ENCODE measurements at places on chromosomes 4 and X.

GRCh38 chr4:148795156-148795864 is 353.1 kb upstream of the NR3C2 start:
- DNase-seq = peak; percentile 8

- no peak for DNase-seq
Measured at GRCh38 chrX:17174671-17175070, 200.3 kb upstream of the NHS start.

GRCh38 chr4:159281771-159282170 is 178.9 kb downstream of the RAPGEF2 start:
- no peak for DNase-seq

DNA sequence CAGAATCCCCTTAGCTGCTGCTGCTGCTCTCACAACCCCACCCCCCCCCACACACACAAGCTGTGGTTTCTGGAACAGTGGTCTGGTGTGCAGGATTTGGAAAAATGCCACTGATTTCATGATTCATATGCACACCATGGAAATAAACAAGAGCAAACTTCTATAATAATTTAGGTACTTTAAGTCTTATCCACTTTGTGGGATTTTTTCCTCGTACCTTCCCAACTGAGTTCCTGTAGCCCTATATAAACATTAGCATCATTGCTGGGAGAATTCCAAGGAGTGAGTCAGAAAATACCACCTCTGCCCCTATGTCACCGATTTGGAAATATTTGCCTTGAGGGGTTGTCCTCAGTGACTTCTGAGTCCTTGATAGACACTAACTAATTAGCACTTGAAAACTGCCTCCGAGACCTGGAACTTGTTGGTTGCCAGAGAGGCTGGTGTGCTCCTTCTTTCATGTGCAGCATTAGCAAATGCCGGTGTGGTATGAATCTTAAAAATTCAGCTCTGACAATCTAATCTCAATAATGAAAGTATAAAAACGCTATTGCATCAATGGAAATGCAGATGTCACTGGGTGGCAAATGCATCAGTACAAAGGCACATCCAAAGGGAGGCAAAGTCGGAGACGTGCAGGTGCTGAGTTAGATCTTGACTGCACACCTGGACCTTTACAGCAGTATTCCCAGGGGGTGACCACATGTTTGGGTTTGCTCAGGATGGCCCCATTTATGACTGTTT is 61.8 kb downstream of the CPE start:
- DNase-seq = peak; percentile 29

GRCh38 chr4:144648042-144648441 is 2.1 kb downstream of the HHIP start:
- DNase-seq = no peak

- DNase-seq = no peak
Measured at GRCh38 chr4:2245057-2245786, 3.3 kb upstream of the HAUS3 start.

DNA sequence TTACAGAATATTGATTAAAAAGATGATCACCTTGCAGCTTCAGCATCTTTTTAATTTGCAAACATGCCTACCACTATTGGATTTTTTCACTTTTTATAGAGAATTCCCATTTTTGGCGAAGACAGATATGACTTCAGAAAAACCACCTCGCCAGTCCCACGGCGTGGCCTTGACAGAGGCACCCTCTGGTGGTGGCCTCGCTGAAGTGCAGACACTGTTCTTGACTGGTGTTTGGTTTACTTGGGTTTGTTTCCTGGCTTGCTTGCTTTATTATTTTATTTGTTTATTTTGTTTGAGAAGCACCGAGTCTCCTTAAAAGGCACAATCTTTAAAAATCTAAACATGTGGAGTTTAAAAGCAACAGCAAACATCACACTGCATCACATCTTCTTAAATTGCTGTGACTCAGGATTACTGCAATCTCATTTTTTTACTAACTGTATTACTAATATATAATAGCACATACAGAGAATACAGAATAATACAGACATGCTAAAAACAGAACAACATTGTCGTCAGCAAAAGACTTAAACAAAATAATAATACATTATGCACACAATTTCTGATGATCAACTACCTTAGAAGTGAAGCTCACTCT is 13.1 kb upstream of the AMTN start:
- peak; percentile 24 for DNase-seq

DNA sequence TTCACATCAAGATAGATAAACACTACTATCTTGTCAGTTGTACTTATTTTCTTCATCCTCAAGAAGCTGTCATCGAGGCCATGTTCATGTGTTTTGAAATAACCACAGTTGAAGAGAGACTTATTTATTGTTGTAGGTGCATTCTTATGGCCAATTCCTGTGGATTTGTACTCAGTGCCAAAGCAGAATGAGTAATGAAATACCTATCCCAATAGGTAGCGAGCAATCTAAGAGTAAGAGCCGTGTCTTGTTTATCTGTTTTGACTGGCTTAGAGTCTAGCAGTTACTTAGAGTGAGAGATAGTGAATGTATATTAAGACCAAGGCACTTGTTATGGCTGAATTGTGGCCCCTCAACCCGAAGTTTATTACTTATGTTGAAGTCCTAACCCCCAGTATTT is 631.0 kb upstream of the SPANXN1 start:
- DNase-seq = no peak

DNA sequence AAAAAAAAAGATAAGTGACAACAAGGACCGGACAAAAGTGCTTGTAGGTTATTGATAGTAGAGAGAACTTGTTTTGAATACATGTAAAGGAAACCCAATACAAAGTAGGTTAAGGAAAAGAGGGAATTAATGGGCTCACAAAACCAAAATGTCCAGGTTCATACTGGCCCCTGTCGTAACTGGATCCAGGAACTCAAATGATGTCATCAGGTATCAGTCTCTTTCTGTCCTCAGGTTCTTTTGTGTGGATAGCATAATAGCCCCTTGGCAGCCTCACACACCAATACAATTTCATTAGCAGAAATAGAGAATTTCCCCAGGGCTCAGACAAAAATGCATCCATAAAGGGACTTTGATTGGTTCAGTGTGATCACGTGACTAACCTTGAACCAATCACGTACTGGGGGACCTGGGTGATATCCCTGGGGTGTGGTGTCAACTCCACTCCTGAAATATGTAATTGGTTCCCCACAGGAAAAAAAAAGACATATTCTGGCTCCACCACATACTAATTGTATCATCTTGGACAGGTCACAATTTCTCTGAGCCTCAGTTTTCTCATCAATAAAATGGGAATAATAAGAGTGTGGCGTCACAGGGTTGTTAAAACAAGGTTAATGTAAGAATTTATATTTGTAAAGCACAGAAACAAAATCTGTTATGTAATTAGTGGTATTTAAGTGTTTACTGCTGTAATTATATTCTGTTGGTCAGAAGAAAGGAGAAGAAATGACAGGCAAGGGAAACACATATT is 174.8 kb downstream of the PDGFRA start:
- no peak for DNase-seq

DNA sequence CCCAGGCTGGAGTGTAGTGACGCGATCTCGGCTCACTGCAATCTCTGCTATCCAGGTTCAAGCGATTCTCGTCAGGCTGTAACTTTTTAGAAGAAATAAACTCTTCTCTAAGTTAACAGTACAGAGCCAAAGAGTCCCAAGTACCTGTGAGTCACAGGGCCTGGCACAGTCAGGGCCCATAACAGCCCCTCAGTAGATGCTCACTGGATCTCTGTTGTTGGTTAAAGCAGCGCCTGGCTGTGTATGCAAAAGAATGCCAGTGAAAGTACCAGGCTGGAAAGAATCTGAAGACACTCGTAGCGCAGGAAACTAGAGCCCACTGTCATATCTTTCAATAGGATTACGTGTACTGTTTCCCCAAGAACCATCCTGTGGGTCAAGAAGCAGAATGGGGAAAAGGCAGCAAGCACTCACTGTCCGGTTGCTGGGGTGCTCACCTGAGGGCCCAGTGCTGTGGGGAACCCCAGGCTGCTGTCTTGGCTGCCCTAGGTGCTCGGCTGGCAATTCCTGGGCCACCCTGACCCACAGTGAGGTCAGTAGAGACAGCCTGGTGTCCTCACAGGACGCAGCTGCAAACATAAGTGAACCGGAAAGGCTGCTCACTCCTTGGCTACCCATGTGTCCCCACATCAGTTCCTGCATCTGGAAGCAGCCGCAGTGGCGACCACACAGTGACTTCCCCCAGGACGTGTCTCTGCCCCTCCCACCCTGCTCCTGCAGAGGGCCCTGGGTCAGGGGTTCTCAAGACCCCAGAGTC is 3.1 kb upstream of the SLBP start:
- no peak for DNase-seq

GRCh38 chr4:26905172-26905571 is 44.5 kb downstream of the STIM2 start:
- no peak for DNase-seq

- no peak for DNase-seq
Measured at GRCh38 chr4:169420291-169420690, 149.5 kb upstream of the SH3RF1 start.

DNA sequence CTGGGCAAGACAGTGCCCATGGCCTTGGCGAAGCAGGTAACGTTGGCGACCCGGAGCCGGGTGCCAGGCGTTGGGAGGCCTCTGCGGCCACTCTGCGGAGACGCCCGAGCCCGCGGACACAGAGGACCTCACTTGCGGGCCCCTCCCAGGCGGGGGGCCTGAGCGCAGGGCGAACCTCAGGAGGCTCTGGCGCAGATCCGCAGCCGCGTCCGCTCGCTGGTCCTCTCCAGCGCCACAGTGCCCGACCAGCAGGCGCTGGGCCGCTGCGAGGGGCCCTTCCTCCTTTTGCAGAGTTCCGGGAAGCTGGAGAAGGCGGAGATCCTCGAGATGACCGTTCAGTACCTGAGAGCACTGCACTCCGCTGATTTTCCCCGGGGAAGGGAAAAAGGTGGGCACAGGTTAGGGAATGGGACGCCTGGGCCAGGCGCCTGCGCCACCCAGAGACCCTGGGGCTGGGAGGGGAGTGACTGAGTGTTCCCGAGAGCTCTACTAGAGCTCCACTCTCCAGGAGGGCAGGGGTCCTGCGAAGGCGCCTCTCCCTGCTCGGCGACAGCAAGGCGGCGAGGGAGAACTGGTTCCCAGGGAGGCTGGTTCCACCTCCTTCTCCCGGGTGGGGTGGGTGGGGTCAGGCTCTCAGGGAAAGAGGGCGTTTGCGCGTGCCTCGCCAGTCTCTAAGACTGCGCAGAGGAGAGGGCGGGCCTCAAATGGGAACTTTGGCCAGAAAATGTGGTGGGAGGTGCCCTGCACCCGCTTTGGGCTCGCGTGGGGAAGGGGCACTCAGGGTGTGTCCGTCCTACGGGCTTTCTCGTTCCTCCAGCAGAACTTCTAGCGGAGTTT is 1.4 kb downstream of the HELT start:
- no peak for DNase-seq

GRCh38 chrX:155086961-155087735 is 15.8 kb downstream of the BRCC3 start:
- DNase-seq = no peak

DNA sequence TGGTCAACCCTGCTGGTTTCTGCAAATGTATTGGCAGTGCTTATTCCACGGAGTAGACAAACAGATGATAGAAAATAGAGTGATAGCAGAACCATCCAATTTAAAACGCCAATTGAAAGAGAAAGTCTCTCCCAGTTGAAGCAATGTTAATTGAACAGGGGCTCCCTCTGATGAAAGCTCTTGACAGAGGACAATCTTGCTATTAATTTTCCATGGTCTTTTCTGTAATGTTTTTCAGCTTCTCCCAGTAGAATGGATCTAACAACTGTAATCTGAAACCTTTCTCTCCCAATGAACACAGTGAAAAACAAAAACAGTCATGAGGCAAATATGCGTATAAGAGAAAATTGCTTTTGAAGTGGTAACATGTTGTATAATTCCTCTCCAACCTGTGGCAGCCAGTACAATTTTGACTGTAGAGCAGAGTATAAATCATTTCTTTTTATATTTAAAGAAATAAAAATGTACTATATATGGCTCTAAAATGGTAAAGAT is 225.1 kb upstream of the GALNTL6 start:
- no peak for DNase-seq

DNA sequence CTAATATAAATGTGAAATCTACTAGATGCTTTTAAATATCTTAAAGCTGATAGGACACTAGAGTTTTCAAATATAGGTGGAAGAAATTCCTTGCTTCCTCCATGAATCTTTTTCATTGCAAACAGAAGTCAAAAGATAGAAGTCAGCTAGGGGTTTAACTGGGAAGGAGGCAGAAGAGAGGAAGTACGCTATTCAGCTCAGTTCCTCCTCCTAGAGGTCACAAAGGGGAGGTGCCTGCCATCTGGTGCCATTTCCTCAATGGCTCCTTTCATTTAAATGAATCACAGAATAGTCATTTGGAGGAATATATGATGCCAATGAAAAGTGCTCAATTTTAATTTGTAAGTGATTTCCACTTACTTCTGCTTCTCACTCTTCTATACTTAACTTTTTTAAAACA is 8.5 kb downstream of the COL25A1 start:
- DNase-seq = no peak

- DNase-seq = no peak
Measured at GRCh38 chr4:165301833-165302232, 25.6 kb upstream of the MSMO1 start.

- DNase-seq = no peak
Measured at GRCh38 chrX:42414057-42414456, 363.9 kb downstream of the PPP1R2C start.

DNA sequence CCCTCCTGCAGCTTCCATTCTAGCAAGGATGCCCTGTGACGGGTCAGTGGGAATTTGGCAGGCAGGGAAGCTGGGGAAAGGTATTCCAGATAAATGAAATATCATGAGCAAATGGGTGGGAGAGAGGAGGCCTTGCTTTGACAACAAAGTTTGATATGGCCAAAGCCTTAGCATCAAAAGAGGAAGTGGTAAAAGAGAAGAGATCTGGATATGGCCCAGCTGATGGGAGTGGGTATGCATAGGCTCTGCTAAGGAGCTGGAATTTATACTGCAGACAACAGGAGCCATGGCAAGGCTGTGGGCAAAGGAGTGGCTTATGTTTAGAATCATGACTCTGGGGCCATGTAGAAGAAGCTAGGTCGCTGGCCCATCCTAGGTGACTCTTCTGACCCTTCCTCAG is 89.2 kb downstream of the PJA1 start:
- no peak for DNase-seq

GRCh38 chr4:54940996-54941865 is 184.2 kb downstream of the KDR start:
- DNase-seq = no peak

GRCh38 chr4:82825425-82825824 is 26.8 kb upstream of the SCD5 start:
- DNase-seq = no peak

DNA sequence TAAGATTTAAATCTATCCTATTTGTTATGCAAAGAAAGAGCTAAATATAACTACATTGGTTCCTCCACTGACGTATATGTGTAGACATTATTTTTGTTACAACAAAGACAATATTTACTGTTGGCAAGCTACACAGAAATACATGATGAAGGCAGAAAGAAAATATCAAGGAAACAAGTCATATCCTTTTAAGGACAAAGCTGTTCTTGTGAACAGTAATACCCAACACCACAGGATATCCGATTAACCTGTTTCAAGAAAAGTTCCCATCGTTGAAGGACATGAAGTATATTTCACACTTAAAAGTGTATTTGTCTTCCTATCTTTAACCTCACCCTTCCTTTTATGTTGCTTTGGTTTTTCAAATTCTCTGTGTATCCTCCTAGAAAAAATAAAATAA is 235.8 kb upstream of the AADAT start:
- no peak for DNase-seq

Data from SW 1271 (cell line).